Muscle of leg (tissue), 16 donors: ENCODE measurements at places on chromosomes 13 and 19. TPM values are rescaled to one million over a fixed set of nuclear protein-coding genes. Genes with fewer than 3 reads are reported as not detected.

CAMSAP3 gene
- 0.04 TPM for total RNA-seq

KLC3 gene
- 0.09 TPM for total RNA-seq

CABP5 gene
- total RNA-seq: not detected

LYPD5 gene
- 0.22 TPM for total RNA-seq
